Liver (tissue), 10 donors: ENCODE measurements at places on chromosomes 2 and 18.

DNA sequence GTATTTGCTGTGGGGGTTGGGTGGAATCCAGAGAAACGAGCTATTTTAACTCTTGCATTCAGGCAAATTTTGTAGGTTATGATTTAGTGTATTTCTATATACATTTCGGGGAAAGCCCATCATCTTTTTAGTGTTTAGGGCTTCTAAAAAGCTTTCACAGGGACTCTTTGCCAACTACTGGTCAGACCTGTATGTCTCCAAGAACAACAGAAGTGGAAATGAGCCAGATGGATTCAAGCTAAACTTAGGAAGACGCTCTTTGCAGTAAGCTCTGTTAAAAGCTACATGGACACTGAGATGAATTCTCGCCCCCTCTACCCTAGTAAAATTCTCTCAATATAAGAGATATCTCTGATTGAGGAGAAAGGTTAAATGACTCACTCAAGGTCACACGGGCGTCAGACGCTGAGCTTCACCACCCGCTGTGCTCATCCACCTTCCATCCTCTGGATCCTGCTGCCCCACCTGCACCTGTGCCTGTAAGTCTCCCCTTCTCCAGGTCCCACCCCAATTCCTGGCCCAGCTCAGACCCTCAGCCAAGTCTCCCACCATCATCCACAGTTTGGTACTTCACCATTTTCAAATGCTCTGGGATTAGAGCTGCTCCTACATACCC is 85.6 kb downstream of the MARCHF4 start:
- no peak for DNase-seq

DNA sequence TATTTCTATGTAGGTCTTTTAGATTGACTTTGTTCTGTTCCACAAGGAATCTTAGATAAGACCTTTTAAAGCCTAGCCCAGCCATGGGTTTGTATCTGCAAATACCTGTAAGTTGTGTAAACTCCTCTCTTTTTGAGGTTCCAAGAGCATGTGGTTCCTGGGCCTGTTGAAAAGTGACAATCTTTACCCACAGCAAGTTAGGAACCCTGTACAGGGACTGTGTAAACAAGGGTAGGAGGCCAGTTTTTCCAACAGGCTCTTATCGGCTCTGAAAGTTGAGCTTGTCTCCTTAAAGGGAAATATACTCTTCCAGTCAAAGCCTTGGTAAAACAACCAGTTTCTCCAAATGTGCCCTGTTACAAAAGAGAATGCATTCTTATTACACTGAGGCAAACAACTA is 15.3 kb upstream of the ASXL3 start:
- no peak for DNase-seq

DNA sequence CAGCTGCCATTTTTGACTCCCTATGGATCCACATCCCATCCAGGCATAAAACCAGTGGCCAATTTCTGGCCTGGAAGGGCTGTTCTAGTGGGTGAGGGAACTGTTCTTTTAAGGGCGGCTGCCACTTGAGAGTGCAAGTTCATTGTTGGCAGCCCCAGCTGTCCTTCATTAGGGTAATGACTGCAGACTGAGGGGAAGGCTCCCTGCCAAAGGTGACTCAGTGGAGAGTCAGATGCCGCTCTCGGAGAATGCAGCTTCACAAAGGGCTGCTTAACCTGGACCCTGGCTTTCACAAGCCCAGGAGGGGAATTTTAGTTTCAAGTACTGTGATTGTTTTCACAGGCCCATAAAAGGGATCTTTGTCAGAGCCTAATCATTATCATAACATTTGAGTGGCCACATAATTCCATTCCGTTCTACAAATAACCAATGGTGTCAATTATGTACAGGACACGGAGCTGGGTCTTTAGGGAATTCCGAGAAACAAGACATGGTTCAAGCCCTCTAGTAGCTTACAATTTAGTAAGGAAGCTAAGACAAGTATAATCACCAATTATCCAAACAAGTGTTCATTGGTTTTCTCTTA is 235.7 kb downstream of the CDCA7 start:
- DNase-seq: no peak

DNA sequence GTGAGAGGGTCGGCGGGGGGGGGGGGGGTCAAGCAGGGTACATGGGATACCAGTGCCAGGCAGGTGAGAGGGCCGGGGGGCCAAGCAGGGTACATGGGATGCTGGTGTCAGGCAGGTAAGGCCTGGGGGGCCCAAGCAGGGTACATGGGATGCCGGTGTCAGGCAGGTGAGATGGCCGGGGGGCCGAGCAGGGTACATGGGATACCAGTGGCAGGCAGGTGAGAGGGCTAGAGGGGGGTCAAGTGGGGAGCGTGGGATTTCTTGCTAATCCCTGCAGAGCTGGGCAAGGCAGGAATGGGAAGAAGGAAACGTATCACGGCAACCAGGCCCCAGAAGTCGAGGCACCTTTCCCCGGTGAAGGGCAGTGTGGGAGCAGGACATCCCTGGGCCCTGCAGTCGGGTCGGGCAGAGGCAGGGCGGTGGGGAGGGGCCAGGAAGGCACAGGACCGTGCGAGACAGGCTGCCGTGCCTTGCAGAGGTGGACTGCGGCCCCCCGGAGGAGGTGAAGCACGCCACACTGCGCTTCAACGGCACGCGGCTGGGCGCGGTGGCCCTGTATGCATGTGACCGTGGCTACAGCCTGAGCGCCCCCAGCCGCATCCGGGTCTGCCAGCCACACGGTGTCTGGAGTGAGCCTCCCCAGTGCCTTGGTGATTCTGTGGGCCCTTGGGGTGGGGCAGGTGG is 49.3 kb downstream of the MTERF4 start:
- no peak for DNase-seq

DNA sequence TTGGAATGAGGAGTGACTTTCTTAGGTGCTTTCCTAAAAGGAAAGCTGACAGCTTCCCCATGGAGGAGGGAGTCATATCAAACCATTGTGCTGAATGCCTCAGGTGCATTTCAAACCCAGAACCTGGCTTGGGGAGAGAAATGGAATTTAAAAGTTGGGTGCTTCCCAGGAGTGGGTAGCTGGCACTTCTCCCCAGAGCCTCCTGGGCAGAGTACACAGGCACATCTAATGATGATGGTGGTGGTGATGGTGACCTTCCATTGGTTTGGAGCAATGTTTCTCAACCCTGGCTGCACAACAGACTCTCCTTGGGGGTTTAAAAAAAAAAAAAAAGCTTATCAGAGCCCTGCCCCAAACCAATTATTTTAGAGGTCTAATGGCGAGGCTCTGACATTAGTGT is 8.3 kb downstream of the FOSL2 start:
- no peak for DNase-seq

DNA sequence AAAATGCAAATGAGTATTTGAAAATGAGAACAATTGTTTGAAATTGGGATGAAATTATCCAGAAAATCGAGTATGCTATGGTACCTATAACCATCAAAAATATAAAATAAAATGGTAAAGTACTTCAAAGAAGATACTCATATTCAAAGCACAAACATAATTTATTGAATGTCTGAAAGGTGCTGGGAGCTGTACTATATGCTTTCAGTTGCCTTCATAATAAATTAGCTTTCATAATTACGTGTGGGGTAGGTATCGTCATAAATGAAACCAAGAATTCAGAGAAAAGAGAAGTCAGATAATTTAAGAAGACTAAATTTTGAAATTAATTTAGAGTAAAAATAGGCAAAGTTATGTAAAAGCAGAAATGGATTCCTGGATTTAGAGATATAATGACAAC is 721.9 kb upstream of the ACVR2A start:
- no peak for DNase-seq

GRCh38 chr18:59650266-59650820 is 46.9 kb downstream of the CCBE1 start:
- peak; percentile 4 for DNase-seq

DNA sequence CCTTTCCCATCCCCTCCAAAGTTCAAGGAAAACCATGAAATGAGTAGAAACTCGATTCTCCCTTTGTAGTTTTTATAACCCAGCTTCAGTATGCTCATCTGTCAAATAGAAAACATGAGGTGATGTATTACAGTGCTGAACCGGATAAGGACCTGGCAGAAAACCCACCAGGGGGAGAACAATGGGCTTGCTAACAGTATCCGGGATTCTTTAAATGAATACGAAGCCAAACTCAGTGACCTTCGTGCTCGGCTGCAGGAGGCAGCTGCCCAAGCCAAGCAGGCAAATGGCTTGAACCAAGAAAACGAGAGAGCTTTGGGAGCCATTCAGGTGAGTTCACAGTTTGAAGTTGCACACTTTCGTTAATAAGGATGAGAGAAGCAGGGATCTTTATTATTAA is 113.6 kb upstream of the TTC39C start:
- no peak for DNase-seq

DNA sequence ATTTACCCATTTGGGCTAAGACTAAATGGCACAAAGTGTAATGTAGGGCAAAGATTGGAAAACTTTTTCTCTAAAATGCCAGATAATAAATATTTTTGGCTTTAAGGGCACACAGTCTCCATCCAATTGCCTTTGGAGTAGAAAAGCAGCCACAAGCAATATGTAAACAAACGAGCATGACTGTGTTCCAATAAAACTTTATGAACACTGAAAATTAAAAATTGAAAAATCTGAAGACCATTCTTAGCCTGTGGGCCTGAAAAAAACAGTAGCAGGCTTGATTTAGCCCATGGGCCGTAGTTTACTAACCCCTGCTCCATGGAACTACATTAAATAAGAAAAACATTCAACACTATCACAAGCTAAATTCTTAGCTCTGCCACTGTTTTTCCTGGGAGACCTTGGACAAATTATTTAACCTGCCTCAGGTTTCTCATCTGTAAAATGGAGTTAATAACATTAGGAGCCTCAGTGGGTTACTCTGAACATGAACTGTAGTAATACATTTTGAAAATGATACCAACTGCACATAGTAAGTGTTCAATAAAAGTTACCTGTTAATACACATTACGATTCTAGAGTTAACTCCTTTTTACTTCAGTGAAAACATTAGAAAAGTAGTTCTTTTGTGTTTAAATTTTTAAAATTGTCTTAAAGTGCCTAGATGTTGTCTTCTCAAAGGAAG is 1.3 kb downstream of the IFIH1 start:
- DNase-seq: no peak

- no peak for DNase-seq
Measured at GRCh38 chr2:121245120-121245820, 39.7 kb downstream of the TFCP2L1 start.

GRCh38 chr18:47260120-47260923 is 8.9 kb upstream of the SKOR2 start:
- peak; percentile 66 for DNase-seq

DNA sequence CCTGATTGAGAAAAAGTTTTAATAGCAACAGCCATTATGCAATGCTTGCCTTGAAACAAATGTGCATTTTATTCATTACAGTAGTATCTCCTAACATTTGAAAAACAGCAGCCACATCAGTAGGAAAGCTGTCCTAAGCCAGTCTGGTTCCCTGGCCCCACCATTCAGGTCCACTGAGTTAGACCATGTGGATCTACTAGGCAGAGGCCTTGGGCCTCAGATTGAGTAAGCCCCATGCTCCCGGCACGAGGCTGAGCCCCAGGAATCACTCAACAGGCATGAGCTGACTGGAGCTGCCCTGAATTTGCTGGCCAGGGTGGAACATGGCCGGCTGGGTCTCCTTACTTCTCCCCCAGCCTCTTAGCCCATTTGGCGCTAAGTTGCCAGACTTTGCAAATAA is 103.4 kb downstream of the ZFP36L2 start:
- no peak for DNase-seq

GRCh38 chr2:120862201-120863060 is 126.8 kb downstream of the GLI2 start:
- no peak for DNase-seq

DNA sequence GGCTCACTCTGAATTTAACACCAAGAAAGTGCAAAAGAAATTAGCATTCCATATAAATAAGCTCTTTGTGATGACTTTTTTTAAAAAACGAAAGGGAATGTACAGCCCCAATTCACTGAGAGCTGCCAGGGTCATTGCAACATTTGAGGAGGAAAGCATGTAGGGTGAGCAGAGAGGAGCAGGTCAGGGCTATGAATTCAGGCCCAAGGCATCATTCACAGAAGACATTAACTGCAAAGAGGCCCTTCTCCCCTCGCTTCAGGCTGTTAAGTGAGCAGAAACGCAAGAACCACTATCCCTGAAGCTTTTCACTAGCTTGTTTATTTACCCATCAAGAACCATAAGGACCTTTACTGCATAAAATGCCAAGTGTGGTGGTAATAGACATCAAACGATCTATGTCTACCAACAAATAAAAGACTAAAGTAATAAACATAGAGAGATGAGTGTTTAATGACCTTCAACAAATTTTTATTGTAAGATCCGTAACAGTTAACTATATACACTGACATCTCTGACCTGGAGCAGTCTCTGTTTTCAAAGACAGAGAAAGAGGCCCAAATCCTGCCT is 333.1 kb upstream of the HNRNPA3 start:
- DNase-seq: no peak

GRCh38 chr2:105600602-105600948 is 144.1 kb upstream of the NCK2 start:
- DNase-seq: no peak

- DNase-seq: no peak
Measured at GRCh38 chr2:18792684-18793083, 203.3 kb upstream of the NT5C1B start.

GRCh38 chr18:7524786-7525185 is 42.3 kb upstream of the PTPRM start:
- no peak for DNase-seq

- no peak for DNase-seq
Measured at GRCh38 chr2:165868211-165868610, 74.2 kb upstream of the GALNT3 start.

- DNase-seq: no peak
Measured at GRCh38 chr2:234290671-234291070, 206.2 kb downstream of the ARL4C start.

GRCh38 chr2:240596491-240596931 is 10.0 kb downstream of the CAPN10 start:
- DNase-seq: no peak

GRCh38 chr2:30392097-30392496 is 54.9 kb upstream of the LCLAT1 start:
- no peak for DNase-seq

GRCh38 chr2:25341011-25341727 is 556 bp downstream of the DNMT3A start:
- peak; percentile 47 for DNase-seq

DNA sequence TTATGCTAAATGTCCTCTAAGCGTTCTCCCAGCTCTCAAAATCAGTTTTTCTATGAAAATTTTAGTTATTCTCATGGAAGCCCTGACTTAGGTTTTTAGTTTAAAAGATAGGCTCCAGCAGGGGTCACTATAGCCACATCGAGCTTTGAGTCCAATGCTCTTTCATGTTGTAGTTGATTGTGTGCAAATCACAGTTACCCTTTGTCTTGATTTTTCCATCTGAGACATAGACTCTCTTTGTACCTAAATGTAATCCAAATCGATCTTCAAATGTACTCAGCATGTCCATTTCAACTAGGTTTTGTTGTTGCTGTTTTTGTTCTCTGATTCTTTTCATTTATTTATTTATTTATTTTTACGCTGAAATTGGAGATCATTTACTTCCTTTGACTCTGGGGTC is 26.4 kb upstream of the MSTN start:
- DNase-seq: peak; percentile 50

GRCh38 chr2:105803337-105803736 is 58.6 kb downstream of the NCK2 start:
- no peak for DNase-seq

DNA sequence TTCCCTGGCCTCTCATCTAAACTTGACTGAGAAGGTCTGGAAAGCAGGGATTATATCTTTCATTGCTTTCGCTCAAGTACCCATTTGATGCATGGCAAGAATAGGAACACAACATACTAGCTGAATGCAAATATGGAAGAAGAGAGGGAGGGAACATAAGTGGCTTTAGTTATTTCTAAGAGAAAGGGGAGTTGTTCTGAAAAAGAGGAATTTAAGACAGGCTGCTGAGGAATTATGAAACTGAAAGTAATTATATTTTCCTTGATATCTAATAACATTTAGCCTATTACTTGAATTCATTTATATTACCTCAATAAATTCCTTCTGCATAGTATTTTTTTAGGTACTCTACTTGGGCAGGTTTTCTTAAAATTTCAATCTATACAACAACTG is 105.8 kb upstream of the TTN start:
- no peak for DNase-seq
